ENCODE measurements at places on chromosomes 1 and 21.
A peak's percentile ranks its signal among the peaks of the same experiment; 100 is the strongest.

DNA sequence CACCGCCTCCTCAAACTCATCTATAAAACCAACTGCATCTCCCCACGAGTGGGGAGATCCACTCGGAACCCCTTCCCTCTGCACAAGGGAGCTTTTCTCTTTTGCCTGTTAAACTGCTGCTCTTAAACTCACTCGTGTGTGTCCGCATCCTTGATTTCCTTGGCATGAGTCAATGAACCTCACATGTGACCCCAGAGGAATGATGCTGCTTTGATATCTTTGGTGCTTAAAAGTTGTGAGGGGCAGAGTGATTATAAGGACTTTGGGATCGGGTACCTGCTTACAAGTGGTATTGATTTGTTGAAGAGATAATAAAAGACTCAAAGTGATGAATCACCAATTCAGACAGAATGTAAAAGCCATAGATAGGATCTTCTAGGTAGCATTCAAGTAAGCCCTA lies 125.3 kb downstream of the GREM2 start:
- no peak for DNase-seq

- no peak for DNase-seq
Observed at GRCh38 chr1:93576346-93576745, 105.3 kb downstream of the BCAR3 start.

DNA sequence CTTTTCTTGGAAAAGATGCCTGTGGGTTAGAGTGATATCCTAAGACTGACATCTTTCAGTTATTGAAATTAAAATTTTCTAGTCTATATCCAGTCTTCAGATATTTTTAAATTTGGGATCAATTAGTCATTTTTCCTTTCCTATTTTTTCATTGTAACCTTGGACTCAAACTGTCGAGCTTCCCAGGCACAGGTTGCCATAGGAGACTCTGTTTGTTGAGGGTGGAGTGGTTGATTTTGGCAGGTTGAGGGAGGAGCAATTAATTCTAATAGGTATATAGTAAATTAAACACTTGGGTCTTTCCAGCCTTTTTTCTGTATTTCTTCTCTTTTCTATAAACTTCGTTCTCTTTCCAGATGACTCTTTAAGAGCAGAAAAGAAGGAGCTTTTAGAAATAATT lies 326.8 kb downstream of the ASTN1 start:
- no peak for DNase-seq

- no peak for DNase-seq
Observed at GRCh38 chr1:23638786-23639241, 52.8 kb upstream of the RPL11 start.

- no peak for DNase-seq
Observed at GRCh38 chr1:44672961-44673674, 1.2 kb downstream of the TMEM53 start.

- no peak for DNase-seq
Observed at GRCh38 chr21:29449306-29449950, 150.7 kb downstream of the BACH1 start.

- DNase-seq, result no peak
Observed at GRCh38 chr1:100441146-100441545, 88.8 kb downstream of the CDC14A start.

GRCh38 chr1:20123722-20124455 lies 4.6 kb upstream of the PLA2G2D start:
- no peak for DNase-seq

DNA sequence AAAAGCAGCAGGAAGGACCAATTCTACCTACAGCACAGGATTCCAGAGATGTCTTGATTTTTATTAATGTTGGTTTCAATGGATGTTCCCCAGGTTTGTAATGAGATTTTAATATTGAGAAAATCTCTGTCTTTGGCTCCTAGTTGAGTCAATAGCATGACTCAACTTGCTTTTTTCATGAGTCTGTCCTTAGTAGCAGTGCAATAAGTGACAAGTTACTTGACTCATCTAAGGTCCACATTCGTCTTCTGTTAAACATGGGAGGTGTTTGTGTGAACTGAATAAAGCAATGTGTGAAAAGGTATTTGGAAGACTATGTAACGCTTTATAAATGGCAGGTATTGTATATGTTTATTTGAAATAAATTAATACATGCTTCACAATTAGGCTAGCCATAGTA lies 645.0 kb upstream of the PTBP2 start:
- no peak for DNase-seq

- no peak for DNase-seq
Observed at GRCh38 chr1:43063394-43064219, 104.9 kb upstream of the SLC2A1 start.

DNA sequence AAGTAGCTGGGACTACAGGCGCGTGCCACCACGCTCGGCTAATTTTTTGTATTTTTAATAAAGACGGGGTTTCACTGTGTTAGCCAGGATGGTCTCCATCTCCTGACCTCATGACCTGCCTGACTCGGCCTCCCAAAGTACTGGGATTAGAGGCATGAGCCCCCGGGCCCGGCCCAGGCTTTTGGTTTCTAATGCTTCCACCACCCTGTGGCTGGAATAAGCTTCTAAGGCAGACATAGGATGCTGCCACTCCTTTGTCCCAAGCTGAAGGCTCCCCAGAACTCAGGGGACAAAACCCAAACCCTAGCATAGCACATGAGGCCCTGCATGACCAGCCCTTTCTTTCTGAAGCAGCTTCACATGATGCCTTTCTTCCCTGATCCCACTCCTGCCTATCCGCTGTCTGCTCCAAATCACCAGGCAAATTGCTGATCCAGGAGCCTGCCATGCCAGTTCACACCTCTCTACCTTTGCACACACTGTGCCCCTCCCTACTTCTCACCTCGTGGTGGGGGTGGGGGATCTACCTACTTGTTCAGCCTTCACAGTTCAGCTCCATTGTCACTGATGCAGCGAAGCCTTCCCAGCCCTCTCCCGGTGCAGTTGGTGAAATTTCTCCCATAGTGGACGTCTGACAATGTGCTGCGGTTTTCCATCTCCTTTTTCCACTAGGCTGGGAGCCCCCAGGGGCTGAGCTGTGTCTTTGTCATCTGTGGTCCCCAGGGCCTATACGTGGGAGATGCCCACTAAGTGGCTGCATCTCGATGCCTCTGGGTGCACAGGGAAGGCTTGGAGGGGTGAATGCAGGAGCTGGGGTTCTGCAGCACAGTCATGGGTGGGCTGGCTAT lies 6.9 kb downstream of the PTPRU start:
- no peak for DNase-seq

DNA sequence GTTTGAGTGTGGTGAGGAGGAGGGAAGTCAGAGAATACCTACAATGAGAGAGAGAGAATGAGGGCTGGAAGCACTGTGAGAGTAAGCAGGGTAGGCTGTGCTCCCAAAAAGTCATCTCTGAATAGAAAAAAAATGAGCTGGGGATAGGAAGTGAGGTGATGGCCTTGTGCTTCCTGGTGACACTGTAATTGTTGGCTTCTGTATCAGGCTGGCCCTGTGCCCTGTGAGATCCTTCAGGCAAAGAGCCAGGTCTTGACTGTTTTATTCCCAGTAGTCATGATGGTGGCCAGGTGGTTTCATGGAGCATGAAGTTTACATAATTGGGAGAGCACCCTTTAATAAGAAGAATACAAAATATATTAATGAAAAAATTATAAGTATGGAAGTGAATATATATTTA lies 20.4 kb upstream of the SPATA6 start:
- no peak for DNase-seq

DNA sequence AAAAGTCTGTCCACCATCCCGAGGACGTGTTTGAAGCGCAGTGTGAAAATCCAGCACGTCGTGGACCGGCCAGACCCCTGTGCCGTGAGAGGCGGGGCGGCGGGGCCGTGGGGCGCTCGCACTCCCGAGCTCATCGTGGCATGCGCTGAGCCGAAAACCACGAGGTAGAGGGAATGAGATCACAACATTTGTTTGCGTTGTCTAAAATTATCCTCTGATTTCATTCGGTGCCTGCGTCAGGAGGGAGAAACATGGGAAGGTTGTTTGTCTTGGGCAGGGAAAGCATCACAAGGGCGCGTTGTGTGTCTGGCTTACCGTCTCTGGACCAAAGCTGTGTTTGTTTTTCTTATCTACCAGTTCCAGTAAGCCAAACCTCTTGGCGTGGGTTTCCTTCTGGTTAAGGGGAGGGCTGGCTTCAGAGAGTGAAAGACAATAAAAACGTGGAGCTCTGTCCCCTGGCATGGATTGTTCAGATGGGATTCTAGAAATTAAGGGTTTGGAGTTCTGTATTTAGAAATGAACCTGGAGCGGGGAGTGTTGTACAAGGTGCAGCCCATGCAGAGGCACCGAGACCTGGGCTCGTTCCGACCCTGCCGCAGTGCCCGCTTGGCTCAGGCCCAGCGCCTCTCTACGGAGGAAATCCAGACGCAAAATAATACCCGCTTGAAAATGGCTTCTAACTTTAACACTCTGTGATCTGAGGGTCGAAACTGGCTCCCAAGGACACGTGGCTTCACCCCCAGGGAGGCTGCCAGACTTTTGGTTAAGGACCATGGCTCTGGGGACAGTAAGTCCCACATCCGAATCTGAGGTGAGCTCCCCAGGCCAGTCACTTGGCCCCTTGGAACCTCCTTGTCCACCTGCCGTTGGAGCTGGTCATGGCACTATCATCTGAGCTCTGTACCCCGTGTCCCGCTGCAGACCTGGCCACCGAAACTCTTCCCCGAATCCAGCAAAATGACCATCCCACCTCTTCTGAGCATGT lies 68.7 kb upstream of the FAM3B start:
- DNase-seq, result peak; percentile 84

GRCh38 chr1:109231066-109231465 lies 17.3 kb downstream of the SARS1 start:
- no peak for DNase-seq

- DNase-seq, result no peak
Observed at GRCh38 chr1:89908672-89909436, 86.1 kb upstream of the ZNF326 start.

GRCh38 chr1:219362702-219363101 lies 189.0 kb downstream of the LYPLAL1 start:
- no peak for DNase-seq

DNA sequence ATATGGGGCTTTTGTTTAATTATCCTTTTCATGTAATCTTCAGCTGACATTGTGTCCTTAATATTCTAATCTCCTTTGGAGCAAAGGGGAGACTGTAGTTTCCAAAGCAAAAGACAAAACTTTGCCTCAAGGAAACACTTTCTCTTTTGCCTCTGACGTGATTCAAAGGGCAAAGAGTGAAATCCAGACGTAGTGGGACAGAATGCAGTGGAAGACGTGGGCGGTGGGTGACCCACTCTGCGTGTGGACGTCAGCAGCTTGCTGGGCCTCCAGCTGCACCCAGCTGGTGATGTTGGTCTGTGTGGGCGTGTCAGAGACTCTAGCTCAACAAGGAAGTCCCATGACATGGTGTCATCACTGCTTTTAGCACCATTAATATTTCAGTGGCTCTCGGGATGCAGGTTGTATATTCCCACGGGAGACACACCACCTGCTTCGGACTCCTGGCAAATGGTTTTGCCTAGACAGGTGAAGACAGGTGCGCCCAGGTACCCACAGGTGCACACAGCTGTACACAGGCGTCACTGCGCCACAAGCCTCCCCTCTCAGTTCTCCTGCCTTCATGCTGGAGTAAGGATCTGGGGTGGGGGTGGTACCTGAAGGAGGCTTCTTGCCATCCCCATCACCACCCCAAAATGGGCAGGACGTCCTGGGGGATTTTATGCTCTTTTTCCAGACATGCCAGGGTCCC lies 292.1 kb upstream of the VAMP3 start:
- no peak for DNase-seq

DNA sequence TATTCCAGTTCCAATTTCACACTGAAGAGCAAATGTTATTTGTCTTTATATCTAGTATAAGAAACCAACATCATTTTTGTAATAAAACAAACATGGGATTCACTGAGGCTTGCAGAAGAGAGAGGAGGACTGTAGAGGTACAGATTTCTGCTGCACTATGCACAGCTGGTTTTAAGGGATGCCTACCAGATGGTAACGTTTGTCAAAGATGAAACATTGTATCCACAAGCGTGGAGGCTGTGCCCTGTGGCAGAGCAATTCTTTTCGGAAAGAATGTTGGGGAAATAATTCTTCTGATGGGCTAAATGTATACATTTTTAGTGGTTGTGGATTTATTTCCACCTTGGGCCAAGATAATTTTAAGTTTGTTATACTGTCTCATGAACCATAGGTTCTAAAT lies 272.4 kb downstream of the DUSP10 start:
- no peak for DNase-seq

- no peak for DNase-seq
Observed at GRCh38 chr1:47418681-47419325, 2.7 kb downstream of the FOXE3 start.

DNA sequence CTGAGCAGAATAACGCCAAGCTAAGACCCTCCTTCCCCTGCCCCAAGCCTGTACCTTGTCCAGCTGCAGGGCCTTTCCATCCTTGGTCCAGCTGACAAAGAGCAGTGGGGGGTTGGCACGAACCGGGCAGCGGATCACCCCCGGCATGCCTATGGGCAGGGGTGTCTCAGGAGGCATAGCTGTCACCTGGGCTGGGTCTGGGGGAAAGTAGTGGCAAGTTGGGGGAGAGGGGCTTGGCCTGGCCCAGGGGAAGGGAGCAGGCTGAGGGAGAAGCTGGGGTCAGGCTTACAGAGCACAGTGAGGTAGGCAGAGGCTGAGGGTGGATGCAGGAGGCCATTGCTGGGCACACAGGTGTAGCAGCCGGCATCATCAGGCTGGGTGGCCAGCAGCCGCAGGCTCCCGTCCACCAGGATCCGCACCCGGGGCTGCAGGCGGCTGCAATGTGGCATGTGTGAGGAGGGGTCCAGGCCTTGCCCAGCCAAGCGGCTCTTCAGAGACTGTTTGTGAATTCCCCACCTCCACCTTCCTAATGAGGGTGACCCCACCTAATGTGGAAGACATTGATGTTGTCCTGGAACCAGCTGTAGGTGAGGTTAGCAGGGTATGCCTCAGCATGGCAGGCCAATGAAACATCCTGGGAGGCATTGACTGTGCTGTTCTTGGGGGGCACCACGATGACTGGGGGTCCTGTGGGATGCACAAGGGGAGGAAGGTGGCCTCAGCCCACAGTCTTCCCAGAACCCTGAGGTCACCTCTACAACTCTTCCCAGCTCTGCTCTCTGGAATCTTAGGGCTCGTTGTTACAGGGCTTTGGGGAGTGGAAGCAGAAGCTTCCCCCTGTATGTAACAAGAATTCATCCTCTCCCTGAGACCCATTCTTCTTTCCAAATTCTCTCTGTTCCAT lies 9.1 kb upstream of the TAGLN2 start:
- DNase-seq, result no peak

- DNase-seq, result no peak
Observed at GRCh38 chr21:29018540-29018939, 609 bp downstream of the RWDD2B start.
